Left hindlimb (tissue), 1 donor: ENCODE measurements at places on chromosomes 4 and X.

DNA sequence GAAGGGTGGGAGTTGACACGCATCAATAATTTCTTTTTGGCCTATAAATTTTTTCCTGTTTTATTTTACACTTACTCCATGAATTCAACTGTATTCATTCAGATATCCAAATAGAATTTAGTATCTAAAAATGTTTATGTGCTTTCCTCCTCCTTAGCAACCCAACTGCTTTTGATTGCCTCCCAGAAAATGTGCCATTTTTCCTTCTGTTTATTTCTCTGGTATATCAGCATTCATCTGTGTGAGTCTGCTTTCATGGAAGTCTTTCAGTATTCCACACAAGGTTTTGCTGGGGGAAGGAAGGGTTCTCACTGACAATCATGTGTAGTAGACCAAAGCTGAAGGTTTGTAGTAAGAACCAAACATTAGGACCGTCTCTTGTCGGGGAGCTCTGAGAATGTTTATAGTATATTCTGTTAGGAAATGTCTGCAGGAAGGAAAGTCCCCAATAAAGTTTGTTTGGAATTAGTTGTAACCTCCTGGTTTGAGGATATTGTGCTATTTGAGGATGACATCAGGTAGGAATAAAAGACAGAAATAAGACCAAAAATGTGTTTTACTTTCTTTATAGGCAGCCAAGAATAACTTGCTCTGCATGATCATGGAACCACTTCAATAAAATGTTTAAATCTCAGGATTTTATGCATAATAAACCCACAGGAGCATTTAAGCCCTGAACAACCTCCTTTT, 673.6 kb upstream of the INTU start:
- DNase-seq: no peak

- no peak for DNase-seq
Measured at GRCh38 chr4:61049018-61049417, 151.1 kb upstream of the ADGRL3 start.

GRCh38 chrX:85004255-85004654, 578 bp downstream of the APOOL start:
- no peak for DNase-seq

DNA sequence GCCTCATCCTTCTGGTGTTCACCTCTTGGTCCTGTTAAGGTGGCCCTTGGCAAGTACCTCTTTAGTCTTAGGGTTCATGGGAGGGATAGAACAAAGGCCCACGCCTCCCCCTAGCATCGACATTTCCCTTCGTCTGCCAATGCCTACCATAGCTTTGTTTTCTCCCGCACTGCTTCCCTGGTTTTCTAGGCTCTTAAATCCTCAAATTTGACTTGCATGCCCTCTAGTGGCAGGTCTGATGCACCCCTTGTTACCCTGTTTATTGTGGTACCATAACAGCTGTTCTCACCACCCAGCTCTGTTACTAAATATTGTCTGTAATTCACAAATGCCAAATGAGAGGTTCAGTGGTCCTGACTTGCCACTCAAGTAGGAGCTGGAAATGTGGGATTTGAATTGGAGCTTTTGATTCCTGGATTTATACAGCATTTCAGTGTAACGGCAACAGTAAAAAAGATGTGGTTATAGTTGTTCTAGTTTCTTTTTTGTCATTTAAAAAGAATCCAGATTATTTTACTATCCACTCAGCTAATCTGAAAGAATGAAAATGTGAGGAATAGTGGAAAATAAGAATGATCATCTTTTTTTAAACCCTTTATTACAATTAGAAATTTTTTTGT, 100.1 kb downstream of the REPS2 start:
- DNase-seq: peak; percentile 42

DNA sequence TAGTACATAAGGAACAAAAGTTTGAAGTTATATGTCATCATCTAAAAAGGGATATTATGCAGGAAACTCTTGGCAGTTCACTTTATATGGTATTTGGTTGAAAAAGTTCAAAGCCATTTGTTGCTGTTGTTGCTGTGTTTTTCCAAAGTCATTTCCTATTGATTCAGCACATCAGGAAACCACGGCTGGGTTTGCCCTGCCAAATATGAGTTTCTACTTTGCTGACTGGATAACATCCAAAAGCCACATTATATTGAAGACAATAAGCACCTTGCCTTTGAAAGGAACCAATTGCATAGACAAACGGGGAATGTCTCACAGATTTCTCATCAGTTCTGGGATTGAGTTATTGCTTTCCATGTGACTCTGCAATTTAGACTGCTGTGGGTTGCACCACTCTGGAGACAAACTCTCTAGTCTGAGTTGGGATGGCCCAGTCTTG, 206.1 kb downstream of the SLC39A8 start:
- no peak for DNase-seq

DNA sequence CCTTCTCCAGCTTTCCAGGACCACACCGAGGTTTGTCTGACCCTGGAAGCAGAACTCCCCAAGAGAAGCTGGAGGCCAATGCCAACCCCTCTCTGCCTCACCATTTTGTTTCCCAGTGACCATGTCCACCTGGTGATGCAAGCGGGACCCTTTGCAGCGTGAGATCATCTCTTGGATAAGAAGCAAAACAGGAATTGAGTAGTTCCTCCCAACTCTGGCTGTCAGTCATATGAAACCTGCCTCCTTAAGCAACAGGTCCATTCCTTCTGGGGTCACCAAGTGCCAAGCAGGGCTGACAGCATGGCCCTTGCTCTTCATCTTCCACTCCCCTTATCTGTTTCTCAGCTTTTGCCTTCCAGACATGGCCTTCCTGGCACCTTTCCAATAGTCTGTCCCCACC, 41.3 kb upstream of the MTM1 start:
- no peak for DNase-seq
